ENCODE measurements at places on chromosomes 11 and 22. TPM values are rescaled to one million over a fixed set of nuclear protein-coding genes. Genes with fewer than 3 reads are reported as not detected.
A peak's percentile ranks its signal among the peaks of the same experiment; 100 is the strongest.

The PSMD13 gene
- 130 TPM for total RNA-seq

GRCh38 chr22:47287516-47287915, 525.1 kb downstream of the TBC1D22A start:
- no peak overlapping the region for H3K27ac ChIP-seq
- DNase-seq = no peak
- H3K27me3 ChIP-seq = no peaks in the 10 kb centered on the region
- no peaks in the 10 kb centered on the region for H3K4me1 ChIP-seq

DNA sequence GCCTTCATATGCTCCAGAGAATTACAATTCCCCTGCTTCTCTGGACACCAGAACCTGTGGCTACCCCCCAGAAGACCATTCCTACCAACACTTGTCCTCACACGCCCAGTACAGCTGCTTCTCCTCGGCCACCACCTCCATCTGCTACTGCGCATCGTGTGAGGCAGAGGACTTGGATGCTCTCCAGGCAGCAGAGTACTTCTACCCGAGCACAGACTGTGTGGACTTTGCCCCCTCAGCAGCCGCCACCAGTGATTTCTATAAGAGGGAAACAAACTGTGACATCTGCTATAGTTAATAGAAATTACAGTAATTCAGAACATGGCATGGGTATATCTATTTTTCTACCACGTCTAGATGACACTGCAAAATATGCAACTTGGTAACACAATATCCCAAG, 9.8 kb downstream of the POU2AF3 start:
- peaks cover 45% of the 10 kb centered on the region for H3K27me3 ChIP-seq
- no peak for DNase-seq
- H3K36me3 ChIP-seq = no peaks in the 10 kb centered on the region
- H3K27ac ChIP-seq = no peak overlapping the region

DNA sequence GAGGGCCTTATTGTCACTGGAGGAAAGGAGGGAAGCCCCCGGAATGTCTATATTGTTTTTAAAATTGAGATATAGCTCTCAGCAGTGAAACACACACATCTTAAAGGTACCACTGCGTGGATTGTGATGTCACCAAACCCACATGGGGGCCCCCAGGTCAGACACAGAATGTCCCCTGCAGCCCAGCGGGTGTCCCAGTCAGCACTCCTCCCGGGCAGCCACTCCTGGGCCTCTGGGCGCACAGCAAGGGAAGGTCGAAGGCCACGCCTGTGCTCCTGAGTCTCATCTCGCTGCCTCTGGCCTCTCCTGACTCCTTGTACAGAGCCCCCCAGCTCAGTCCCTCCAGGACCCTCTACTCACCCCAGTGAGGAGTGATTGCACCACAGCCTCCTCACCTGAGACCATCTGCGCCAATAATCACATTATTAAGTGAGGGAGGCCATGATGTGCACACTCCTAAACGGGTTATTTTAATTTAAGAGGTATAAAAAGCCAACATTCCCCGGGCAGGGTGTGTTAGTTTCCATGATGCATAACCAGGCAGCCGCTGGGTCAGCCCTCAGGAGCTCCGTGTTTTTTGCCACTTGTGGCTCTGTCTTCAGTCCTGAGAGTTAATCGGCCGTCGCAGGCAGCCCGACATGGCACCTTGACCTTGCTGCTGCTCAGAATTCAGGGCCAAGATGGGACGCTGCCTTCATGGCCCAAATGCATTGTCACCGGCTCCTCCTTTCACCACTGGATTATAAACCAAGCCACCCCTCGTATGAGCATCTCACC, 1089.3 kb downstream of the BRD1 start:
- DNase-seq = peak; percentile 2
- no peak overlapping the region for H3K27ac ChIP-seq
- H3K4me3 ChIP-seq = no peak overlapping the region
- H3K36me3 ChIP-seq = no peaks in the 10 kb centered on the region

GRCh38 chr11:69770540-69770939, 4.6 kb downstream of the FGF4 start:
- no peak for DNase-seq
- no peaks in the 10 kb centered on the region for H3K36me3 ChIP-seq
- peaks cover 38% of the 10 kb centered on the region for H3K27me3 ChIP-seq

DNA sequence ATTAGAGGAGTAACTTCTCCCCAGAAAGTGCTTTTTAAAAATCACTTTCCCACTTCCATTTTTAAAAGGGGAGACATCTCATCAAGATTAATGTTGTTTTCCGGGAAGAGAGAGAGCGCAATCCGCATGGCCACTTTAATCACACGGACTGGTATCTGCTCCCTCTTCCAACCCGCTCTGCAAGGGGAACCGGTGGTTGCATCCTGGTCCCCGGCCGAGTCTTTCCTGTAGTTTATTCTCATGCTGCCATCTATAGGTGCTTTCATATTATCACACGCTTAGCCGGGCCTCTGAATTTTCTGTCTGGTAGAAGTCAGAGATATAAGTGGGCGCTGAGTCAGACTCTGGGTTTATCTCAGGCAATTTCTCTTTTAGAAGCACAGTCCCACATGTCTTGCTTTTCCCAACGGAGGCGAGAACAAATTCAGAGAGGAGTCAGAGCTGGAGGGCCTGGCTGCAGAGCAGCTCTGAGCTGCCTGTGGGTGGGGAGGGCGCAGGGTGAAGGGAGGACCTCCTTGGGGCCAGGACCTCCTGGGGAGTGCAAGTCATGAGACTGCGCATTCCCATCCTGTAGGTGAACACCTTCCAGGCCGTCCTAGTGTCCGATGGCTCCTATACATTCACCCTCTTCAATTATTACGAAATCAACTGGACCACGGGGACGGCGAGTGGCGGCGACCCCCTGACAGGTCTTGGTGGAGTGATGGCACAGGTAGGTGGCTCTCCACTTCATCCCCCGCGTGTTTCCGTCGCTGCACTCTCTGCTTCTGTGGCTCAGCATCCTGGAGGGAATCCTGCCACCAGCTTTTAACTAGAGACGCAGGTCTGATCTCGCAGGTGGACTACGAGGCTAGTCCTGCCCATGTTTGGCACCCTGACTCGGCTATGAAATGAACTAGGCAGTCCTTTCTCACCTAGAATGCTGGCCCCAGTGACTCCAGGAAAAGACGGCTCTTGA, 11.7 kb downstream of the TECTA start:
- peaks cover 3% of the 10 kb centered on the region for H3K4me1 ChIP-seq
- H3K27me3 ChIP-seq = peaks cover 18% of the 10 kb centered on the region
- no peaks in the 10 kb centered on the region for H3K36me3 ChIP-seq
- no peak for DNase-seq

The GVQW3 gene
- 6.8 TPM for total RNA-seq

- H3K27ac ChIP-seq = no peak overlapping the region
- no peaks in the 10 kb centered on the region for H3K36me3 ChIP-seq
- no peaks in the 10 kb centered on the region for H3K4me1 ChIP-seq
- H3K27me3 ChIP-seq = no peaks in the 10 kb centered on the region
Measured at GRCh38 chr22:33160525-33160924, 102.3 kb upstream of the SYN3 start.

The HOATZ gene
- total RNA-seq = not detected

DNA sequence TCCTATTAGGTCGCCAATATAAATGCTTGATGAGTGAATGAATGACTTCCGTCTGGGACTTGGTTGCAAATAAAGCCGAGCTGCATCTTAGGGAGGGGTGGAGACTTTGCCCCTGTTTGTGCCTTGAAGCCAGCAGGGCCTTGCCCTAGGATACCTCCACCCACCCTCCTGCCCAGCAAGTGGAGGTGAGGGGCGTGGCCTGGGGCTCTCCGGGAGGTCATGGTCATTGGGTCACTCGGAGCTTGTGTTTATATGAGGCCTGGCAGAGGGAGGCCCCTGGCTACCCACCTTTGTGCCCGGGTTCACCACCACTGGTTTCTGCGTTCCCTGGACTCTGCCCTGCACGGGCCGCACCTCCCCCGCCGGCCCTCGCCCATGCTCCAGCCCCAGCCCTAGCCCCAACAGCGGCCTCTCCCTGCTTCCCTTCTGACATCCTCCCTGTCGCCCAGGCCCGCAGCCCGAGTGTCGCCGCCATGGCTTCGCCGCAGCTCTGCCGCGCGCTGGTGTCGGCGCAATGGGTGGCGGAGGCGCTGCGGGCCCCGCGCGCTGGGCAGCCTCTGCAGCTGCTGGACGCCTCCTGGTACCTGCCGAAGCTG, 4.3 kb downstream of the MPST start:
- H3K27ac ChIP-seq = no peak overlapping the region
- H3K4me1 ChIP-seq = peaks cover 8% of the 10 kb centered on the region
- no peak overlapping the region for H3K4me3 ChIP-seq
- H3K36me3 ChIP-seq = peaks cover 5% of the 10 kb centered on the region
- no peak for DNase-seq

DNA sequence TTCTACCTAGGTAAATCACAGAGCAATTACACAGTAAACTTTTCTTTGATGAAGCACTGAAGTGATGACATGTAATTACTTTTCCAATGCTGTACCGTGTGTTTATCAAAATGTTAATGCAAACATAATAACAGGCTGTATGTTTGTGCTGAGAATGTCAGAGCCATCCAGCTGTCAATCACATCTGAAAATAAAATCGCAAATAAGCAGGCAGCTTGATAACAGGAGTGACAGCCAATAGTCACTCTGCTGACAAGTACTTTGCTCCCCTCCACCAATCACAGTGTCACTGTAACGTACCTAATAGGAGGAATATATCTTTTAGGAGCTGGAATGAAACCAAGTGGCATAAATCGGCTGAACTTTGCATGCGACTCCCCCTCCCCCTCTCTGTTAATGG, 119.7 kb downstream of the KIRREL3 start:
- no peaks in the 10 kb centered on the region for H3K36me3 ChIP-seq
- H3K27ac ChIP-seq = no peak overlapping the region
- H3K27me3 ChIP-seq = no peaks in the 10 kb centered on the region
- H3K4me1 ChIP-seq = no peaks in the 10 kb centered on the region

GRCh38 chr11:116721988-116722387, 50.8 kb downstream of the BUD13 start:
- H3K4me3 ChIP-seq = no peak overlapping the region
- DNase-seq = no peak
- no peak overlapping the region for H3K27ac ChIP-seq
- peaks cover 4% of the 10 kb centered on the region for H3K27me3 ChIP-seq
- H3K4me1 ChIP-seq = no peaks in the 10 kb centered on the region

DNA sequence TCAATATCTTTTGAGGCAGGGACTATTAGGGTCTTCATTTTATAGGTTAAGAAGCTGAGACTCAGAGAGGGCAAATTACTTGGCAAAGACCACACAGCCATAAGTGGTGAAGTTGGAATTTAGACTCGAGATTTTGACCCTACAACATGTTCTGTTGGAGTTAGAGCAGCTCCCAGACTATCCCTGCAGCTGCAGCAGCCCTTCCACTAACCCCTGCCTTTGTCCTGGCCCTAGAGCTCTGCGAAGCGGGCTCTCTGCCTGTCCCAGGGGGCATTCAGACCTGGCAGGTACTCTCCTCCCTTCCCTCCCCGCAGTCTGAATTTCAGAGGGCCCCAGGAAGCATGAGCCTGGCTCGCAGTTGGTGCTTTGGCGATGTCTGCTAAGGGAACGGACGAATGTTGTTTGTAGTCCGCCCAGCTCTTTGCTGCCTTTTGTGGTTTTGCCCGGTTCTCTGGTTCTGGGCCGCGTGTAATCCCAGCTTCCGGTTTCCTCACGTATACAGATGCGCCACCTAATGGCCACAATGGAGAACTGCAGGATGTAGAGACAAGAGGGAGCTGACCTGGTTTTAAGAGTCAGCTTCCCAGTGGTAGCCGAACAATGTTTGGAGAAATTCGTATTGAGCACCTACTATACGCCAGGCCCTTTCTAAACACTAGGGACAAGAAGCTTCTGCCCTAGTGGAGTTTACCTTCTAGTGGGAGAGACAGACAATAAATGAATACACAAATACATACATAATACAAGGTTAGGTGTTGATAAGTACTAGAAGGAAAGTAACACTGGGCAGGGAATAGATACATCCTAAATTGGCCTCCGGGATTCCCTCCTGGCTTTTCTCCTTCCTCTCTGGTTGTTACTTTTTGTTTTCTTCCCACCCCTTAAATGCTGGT, 125.2 kb downstream of the ST3GAL4 start:
- peak overlapping the region; percentile 86 for H3K27ac ChIP-seq
- H3K36me3 ChIP-seq = no peaks in the 10 kb centered on the region
- H3K4me1 ChIP-seq = peaks cover 15% of the 10 kb centered on the region

The DEFB131B gene
- total RNA-seq = not detected

Data from activated naive CD8-positive, alpha-beta T cell treated with anti-CD3 and anti-CD28 coated beads, Interleukin-2, amount 10 ng/mL, durations not matched to agents 7 days and 5 days (primary cell).